ENCODE measurements at places on chromosomes 2 and 18. TPM values are rescaled to one million over a fixed set of nuclear protein-coding genes. Genes with fewer than 3 reads are reported as not detected.

Gene GALNT13
- 7.4 TPM for total RNA-seq

DNA sequence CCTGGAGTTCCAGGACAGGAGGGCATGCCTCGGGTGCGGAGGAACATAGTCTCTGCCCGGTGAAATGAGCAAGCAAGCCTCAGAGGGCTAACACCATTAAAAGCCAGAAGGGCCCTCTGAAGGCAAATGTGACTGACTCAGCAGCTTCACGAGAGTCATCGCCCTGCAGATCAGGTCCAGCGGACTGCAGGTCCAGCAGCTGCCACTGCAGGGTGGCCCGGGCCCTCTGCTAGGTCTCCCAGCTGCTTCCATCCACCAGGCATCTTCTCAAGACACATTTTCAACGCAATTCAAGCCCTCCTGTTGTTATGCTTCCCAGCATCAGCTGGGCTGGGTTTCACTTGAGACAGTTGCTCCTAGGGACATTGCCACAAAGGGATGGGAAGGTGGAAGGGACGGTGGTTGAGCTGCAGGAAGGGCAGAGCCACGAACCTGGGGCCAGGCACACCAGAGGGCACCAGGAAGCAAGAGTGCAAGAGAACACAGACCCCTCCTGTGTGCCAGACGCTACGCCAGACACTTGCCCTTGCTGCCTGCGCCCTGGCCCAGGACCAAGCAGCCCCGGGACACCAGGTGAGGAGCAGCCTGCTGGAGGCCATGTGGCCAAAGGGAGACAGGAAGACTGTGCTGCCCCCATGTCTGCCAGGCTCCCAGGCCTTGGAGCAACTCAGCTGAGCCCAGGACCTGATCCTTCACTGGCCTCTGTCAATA is 173.0 kb downstream of the HDAC4 start:
- peaks cover 70% of the 10 kb centered on the region for H3K4me1 ChIP-seq
- no peaks in the 10 kb centered on the region for H3K27me3 ChIP-seq
- H3K27ac ChIP-seq: no peak overlapping the region
- H3K36me3 ChIP-seq: peaks cover 3% of the 10 kb centered on the region
- no peak for DNase-seq

DNA sequence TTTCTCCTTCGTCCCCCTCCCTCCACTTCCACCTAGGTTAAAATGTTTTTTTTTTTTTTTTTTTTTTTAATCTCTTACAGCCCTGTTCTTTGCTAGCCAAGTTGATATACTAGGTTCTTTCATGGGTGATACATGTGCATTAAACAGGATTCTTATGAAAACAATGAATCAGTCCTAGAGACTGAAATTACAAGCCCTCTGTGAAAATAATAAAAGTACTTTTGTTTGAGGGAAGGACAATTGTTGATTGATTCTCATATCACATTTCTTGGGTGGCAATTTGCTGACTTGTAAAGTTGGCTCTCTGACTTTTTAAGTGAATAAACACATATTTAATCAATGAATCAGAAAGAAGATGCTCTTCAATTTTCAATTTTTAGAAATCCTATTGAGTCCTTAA is 639.9 kb downstream of the LRP1B start:
- no peaks in the 10 kb centered on the region for H3K27me3 ChIP-seq
- H3K36me3 ChIP-seq: no peaks in the 10 kb centered on the region
- H3K27ac ChIP-seq: no peak overlapping the region
- DNase-seq: no peak

DNA sequence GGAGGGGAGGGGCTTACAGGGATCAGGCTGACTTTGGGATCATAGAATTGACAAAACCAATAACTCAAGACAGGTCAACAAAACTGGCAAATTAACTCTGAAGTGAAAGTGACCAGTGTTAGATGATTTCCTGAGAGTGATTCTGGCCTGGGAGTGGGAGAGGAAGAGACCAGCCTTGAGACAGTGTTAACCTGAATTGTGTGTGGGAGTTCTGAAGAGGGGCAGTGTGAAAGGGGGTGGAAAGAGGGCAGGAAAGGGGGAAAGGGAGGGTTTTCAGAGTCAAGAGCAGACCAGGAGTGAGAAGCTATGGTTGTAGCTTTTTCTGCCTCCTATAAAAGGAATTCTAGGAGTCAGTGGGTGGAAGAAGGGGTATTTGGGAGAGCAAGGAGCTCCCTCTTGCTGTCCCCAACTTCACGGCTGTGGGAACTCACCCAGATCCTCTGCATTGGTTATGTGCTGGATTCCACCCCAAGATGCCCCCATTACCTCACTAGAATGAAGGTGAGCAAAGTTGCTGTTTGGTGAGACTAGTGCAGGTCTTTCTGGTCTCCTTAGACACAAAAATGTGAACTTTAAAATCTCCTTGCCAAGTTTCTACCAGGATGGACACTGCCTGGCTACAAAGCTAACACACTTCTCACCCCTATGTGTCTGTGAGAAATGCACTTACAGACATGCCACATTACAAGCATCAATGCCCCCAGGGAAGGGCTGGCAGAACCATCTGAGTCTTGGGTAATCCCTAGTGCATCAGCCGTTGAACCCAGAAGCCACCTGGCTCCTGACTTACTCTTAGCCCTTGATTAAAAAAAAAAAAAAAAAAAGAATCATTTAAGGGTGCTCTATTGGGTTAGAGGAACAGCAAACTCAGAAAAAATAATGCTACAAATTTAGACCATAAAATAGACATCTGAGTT is 61.6 kb downstream of the BMP10 start:
- H3K27ac ChIP-seq: no peak overlapping the region
- DNase-seq: no peak
- no peaks in the 10 kb centered on the region for H3K4me1 ChIP-seq
- H3K27me3 ChIP-seq: no peaks in the 10 kb centered on the region
- H3K36me3 ChIP-seq: no peaks in the 10 kb centered on the region

GRCh38 chr2:10124538-10125045 is 2.1 kb downstream of the RRM2 start:
- peaks cover 71% of the 10 kb centered on the region for H3K4me1 ChIP-seq
- no peaks in the 10 kb centered on the region for H3K27me3 ChIP-seq
- no peak overlapping the region for H3K27ac ChIP-seq
- peak; percentile 52 for DNase-seq
- peak overlapping the region; percentile 97 for H3K4me3 ChIP-seq

GRCh38 chr2:120398051-120398995 is 52.4 kb downstream of the INHBB start:
- H3K4me1 ChIP-seq: no peaks in the 10 kb centered on the region
- no peak for DNase-seq
- H3K27me3 ChIP-seq: peaks cover 6% of the 10 kb centered on the region
- no peaks in the 10 kb centered on the region for H3K36me3 ChIP-seq
- H3K27ac ChIP-seq: no peak overlapping the region
- no peak overlapping the region for H3K4me3 ChIP-seq

Gene STARD6
- not detected for total RNA-seq

GRCh38 chr2:182942756-182943155 is 76.3 kb upstream of the FRZB start:
- H3K4me3 ChIP-seq: no peak overlapping the region
- no peak overlapping the region for H3K27ac ChIP-seq
- H3K4me1 ChIP-seq: peaks cover 12% of the 10 kb centered on the region
- DNase-seq: no peak

DNA sequence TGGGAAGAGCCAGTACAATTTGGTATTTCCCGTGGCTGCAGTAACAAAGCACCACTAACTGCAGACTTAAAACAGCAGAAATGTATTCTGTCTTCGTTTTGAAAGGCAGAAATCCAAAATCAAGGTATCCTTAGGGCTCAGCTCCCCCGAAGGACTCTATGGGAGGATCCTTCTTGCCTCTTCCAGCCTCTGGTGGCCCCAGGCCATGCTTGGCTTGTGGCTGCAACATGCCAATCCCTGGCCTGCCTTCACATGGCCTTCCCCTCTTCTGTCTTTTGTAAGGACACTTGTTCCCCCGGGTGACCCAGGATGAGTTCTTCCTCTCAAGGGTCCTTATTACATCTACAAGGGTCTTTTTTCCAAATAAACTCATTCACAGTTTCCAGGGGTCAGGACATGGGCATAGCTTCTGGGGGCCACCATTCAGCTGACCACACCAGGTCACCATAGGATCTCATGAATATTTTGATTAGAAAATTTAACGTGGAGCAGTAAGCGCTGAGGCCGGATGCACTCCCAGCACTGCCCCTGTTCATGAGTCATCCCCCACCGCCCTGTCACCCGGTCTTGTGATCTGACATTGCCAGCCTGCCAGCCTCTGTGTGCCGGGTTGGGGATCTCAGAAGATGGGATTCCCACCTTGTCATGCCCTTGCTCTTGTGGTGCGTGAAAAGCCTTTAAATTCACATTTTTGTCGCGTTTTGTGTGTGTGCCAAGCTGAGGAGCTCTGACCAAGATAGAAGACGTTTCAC is 61.2 kb upstream of the B3GNT7 start:
- H3K4me1 ChIP-seq: peaks cover 5% of the 10 kb centered on the region
- no peak overlapping the region for H3K4me3 ChIP-seq
- H3K36me3 ChIP-seq: peaks cover 33% of the 10 kb centered on the region
- no peak overlapping the region for H3K27ac ChIP-seq

Gene UGT1A3
- not detected for total RNA-seq

DNA sequence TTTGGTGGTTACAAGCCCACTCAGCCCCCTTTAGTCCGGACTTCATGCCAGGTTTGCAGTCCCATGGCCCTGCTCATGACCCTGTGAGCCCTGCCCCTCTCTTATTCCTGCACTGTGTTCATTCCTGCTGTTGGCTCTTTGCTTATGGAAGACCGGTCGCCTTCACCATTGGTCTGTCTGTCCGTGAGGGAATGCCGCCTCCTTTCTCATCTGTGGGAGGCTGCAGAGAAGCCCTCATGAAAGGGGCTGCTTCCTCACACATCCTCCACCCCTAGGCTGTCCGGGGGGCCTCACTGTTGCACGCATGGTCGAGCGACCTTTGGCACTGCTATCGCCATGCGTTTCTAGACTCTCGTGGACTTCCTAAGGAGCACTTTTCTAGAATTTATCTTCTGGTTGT is 16.3 kb downstream of the SH3RF3 start:
- H3K4me3 ChIP-seq: no peak overlapping the region
- peaks cover 3% of the 10 kb centered on the region for H3K27me3 ChIP-seq
- H3K36me3 ChIP-seq: no peaks in the 10 kb centered on the region
- H3K27ac ChIP-seq: no peak overlapping the region

- DNase-seq: no peak
- H3K36me3 ChIP-seq: peaks cover 8% of the 10 kb centered on the region
- no peak overlapping the region for H3K4me3 ChIP-seq
- H3K4me1 ChIP-seq: peaks cover 29% of the 10 kb centered on the region
- H3K27ac ChIP-seq: no peak overlapping the region
Observed at GRCh38 chr18:3279201-3280185, 17.6 kb downstream of the MYL12B start.

Gene SMAD2
- 116 TPM for total RNA-seq

- H3K27me3 ChIP-seq: no peaks in the 10 kb centered on the region
- no peak overlapping the region for H3K4me3 ChIP-seq
- no peaks in the 10 kb centered on the region for H3K4me1 ChIP-seq
- H3K36me3 ChIP-seq: no peaks in the 10 kb centered on the region
- no peak for DNase-seq
Observed at GRCh38 chr2:5898667-5899066, 206.5 kb downstream of the SOX11 start.

GRCh38 chr2:163709270-163709669 is 26.5 kb downstream of the FIGN start:
- H3K36me3 ChIP-seq: peaks cover 5% of the 10 kb centered on the region
- DNase-seq: no peak
- peaks cover 35% of the 10 kb centered on the region for H3K4me1 ChIP-seq
- H3K27ac ChIP-seq: no peak overlapping the region
- H3K27me3 ChIP-seq: no peaks in the 10 kb centered on the region

DNA sequence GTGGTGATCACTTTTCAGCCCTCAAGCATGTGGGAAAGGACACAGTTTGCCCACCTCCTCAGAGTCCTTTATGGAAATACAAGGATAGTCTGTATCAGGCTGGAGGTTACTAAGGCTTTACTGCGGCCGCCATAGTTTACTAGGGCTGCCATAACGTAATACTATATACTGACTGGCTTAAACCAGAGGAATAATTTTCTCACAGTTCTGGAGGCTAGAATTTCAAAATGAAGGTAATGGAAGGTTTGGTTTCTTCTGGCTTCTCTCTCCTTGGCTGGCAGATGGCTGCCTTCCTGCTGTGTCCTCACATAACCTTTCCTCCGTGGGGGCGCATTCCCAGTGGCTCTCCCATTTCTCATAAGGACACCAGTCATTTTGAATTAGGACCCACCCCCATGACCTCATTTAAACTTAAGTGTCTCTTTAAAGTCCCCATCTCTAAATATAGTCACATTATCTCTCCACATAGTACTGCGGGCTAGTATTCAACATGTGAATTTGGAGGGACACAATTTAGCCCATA is 12.5 kb upstream of the ATIC start:
- no peak overlapping the region for H3K4me3 ChIP-seq
- no peaks in the 10 kb centered on the region for H3K4me1 ChIP-seq
- no peak for DNase-seq
- H3K27me3 ChIP-seq: no peaks in the 10 kb centered on the region
- H3K27ac ChIP-seq: peak overlapping the region; percentile 70
- H3K36me3 ChIP-seq: peaks cover 4% of the 10 kb centered on the region

GRCh38 chr2:30786923-30787685 is 20.1 kb downstream of the CAPN13 start:
- no peaks in the 10 kb centered on the region for H3K4me1 ChIP-seq
- H3K27me3 ChIP-seq: peaks cover 12% of the 10 kb centered on the region
- DNase-seq: no peak
- no peak overlapping the region for H3K4me3 ChIP-seq
- H3K36me3 ChIP-seq: no peaks in the 10 kb centered on the region

DNA sequence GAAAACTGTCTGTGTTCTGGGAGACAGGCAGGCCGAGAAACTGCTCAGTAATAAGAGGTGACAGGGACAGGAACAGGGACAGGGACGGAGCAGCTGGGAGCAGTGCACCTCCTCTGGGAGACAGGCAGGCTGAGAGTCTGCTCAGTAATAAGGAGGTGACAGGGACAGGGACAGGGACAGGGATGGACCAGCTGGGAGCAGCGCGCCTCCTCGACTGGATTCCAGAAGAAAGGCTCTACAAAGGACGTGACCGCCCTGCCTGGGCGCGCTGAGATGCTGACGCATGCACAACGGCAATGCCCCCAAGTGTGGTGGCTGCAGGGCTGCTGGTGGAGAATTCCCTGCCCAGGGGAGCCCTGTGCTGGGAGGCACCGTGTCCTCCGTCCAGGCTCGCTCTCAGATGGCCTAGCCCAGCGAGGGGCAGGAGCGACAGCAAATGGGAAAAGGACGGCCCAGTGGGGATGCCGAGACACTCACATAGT is 44.2 kb upstream of the PXDN start:
- no peaks in the 10 kb centered on the region for H3K27me3 ChIP-seq
- no peaks in the 10 kb centered on the region for H3K36me3 ChIP-seq
- H3K4me1 ChIP-seq: no peaks in the 10 kb centered on the region
- DNase-seq: no peak
- no peak overlapping the region for H3K4me3 ChIP-seq

Gene SERPINB5
- total RNA-seq: not detected

GRCh38 chr2:26346454-26347053 is at the start of gene ADGRF3:
Gene ADGRF3, minus strand, starts transcription at chr2:26346789. Its CDS starts 555 bp downstream, at chr2:26346234.
- no peaks in the 10 kb centered on the region for H3K27me3 ChIP-seq
- peaks cover 3% of the 10 kb centered on the region for H3K36me3 ChIP-seq
- H3K4me3 ChIP-seq: peak within 1 kb of the TSS; percentile 95
- peak within 1 kb of the TSS; percentile 99 for H3K27ac ChIP-seq

Gene DSG1
- not detected for total RNA-seq
